ENCODE measurements at places on chromosomes 11 and 22.

DNA sequence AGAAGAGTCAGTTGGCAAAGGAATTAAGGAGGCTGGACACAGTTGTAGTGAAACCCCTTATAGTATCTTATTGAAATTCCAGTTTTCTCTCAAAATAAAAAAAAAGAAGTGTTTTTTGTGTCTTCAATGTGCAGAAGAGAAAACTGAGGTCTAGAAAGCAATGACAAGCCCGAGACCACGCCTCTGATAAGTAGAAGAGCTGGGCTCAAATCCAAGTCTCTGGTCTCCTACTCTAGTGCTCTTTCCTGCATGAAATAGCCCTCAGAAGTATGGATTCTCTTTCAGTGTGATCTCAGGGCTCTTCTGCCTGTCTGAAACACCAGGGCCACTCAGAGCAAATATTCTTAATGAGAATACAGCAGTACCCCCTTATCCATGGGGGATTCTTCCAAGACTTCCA, 200.9 kb downstream of the KIF18A start:
- DNase-seq: no peak

DNA sequence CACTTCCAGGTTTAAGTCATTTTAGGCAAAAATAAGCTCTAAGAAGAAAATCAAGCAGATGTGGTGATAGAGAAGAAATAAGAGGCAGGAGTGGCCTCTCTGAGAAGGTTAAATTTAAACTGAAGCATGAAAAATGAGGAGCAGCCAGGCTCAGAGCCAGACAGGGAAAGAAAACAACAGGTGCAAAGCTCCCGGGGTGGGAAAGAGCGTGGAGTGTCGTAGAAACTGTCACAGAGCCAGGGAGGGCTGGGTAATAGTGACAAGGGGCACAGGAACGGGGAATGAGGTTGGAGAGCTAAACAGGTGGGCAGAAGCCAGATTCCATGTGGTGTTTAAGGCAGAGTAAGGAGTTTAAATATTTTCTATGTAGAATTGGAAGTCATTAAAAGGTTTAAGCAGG, 132.1 kb upstream of the BLID start:
- DNase-seq: no peak

- DNase-seq: no peak
Measured at GRCh38 chr22:37345863-37346504, 63.7 kb downstream of the CYTH4 start.

GRCh38 chr22:41799486-41800347, 762 bp upstream of the CCDC134 start:
- no peak for DNase-seq

- peak; percentile 90 for DNase-seq
Measured at GRCh38 chr11:75639762-75640181, 29.1 kb downstream of the MAP6 start.

DNA sequence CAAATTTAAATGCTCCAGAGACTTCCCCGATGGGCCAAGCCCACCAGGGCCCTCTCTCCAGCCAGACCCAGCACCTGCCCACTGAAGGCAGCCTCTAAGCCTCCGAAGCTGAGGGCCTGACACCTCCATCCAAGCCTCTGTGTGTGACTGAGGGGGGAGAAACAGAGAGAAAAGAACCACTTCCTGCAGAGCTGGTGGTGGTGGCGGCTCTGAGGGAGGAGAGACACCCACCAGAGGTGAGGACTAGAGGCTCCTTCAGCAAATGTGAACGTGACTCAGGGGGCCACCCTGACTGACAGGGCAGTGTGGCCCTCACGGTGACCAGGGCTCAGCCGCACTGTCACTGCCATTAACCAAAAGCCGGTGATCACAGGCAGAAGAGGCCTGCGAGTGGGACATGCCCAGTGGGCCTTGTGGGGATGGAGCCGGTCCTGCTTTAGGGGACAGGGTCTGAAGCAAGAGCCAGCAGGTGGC, 31.0 kb upstream of the CD5 start:
- no peak for DNase-seq

- DNase-seq: peak; percentile 27
Measured at GRCh38 chr11:36123336-36124101, 165.7 kb downstream of the COMMD9 start.
